ENCODE measurements at places on chromosomes 4 and X.

DNA sequence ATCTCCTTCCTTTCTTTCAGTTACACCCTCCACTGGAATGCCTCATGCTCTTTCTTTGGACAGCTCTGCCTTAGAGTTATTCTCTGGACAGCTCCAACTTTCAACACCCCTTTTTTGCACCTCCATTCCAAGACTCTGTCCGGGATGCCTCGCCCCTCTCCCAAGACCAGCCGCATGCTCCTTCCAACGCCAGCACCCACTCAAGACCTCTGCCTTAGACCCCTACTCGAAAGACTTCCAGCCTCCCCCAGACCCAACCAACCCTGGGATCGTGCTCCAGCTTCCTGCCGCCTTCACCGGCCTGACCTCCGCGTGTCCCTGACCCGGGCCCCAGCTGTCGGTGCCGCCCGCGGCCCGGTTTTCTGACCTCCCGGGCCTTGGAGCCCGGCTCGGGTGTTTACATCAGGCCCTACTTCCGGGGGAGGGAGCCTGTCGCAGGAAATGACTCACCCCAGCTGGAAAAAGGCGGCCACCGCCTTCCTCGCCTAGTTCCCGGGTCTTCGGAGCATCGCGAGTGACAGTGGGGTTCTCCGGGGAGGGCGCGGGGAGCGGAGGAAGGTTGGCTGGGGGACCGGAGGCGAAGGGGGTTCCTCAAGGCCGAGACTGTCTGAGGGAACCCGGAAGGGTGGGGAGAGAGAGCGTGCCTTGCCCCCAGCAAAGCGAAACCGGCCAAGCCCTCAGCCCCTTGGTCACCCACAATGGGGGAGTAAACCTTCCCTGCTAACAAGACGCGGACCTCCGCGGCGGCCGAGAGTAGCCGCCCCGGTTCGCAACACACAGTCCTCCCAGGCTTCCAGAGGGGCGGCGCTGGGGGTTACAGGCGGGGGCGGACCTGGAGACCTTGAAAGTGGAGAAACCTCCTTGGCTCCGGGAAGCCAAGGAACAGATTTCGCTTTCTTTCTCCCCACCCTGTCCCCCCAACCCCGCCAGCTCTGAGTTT is at the start of gene WDR45:
WDR45 (minus strand) TSS at position 399 of the 940 bp plus-strand sequence. CDS start 1,792 bp downstream, outside the sequence.
- no peak for DNase-seq

- no peak for DNase-seq
These were observed 5.4 kb upstream of the NAA11 start for GRCh38 chr4:79331126-79331876.

- DNase-seq, result no peak
These were observed 13.2 kb upstream of the PCDH18 start for GRCh38 chr4:137545461-137545861.

- DNase-seq, result no peak
These were observed 2.5 kb downstream of the ARAP2 start for GRCh38 chr4:36241771-36242170.

- no peak for DNase-seq
These were observed 108.7 kb downstream of the CORIN start for GRCh38 chr4:47729131-47729680.

DNA sequence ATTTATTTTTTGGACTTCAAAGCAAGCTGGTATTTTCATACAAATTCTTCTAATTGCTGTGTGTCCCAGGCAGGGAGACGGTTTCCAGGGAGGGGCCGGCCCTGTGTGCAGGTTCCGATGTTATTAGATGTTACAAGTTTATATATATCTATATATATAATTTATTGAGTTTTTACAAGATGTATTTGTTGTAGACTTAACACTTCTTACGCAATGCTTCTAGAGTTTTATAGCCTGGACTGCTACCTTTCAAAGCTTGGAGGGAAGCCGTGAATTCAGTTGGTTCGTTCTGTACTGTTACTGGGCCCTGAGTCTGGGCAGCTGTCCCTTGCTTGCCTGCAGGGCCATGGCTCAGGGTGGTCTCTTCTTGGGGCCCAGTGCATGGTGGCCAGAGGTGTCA is 15.3 kb downstream of the FGFR3 start:
- DNase-seq, result no peak

GRCh38 chr4:72109959-72110497 is 78.2 kb downstream of the NPFFR2 start:
- DNase-seq, result no peak

DNA sequence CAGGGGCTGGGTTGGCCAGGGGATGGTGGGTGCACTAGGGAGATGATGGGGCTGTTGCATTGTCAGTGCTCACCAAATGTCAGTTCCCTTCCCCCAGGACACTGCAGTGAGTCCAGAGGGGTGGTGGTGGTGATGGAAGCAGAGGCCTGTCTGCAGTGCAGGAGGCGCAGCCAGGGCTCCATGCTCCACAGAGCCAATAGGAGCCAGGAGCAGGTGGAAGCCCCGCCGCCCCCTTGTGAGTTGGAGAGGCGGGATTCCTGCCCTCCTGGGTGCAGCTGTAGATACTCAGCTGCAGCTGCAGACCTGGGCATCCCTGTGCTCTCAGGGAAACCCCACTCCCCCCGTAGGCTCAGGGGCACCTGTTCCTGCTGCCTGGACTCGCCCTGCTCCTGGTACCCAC is 284.7 kb downstream of the EVC2 start:
- no peak for DNase-seq

- DNase-seq, result no peak
These were observed 1637.3 kb upstream of the PABPC4L start for GRCh38 chr4:135838889-135839288.

DNA sequence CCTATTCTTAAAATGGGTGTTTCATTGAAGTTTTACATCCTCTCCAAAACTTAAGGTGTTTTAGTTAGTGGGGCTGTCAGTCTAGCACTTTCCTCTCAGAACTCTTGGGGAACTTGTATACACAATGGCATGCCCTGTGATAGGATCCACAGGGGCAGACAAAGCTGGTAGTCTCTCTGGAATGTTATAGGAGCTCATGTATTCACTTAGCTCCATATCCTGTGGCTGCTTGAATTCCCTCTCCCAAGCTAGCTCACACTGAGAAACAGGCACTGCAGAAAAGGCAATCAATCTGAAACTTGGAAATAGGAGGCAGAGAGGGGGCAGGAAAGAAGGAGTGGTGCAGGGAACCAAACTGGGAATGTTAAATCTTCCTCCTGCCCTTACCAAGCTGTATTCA is 26.3 kb upstream of the ARMCX2 start:
- no peak for DNase-seq

DNA sequence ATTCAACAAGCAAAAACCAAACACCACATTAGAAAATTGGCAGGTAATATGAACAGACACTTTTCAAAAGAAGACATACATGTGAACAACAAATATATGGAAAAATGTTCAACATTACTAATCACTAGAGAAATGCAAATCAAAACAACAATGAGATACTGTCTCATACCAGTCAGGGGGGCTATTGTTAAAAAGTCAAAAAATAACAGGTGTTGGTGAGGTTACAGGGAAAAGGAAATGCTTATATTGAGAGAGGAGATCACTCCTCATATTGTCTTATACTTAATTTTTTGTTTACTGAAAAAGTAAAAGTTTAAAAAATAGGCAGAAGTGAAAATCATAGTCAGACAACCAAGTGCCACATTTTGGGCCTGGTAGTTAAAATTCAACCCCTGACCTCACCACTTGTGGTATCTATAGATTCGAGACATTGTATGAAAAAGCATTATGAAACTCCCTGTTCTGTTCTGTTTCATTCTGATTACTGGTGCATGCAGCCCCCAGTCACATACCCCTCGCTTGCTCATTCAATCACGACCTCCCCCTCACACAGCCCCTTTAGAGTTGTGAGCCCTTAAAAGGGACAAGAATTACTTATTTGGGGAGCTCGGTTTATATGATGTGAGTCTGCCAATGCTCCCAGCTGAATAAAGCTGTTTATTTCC is 153.7 kb upstream of the FGF16 start:
- no peak for DNase-seq

- DNase-seq, result no peak
These were observed 14.7 kb downstream of the VEGFC start for GRCh38 chr4:176778063-176778462.

DNA sequence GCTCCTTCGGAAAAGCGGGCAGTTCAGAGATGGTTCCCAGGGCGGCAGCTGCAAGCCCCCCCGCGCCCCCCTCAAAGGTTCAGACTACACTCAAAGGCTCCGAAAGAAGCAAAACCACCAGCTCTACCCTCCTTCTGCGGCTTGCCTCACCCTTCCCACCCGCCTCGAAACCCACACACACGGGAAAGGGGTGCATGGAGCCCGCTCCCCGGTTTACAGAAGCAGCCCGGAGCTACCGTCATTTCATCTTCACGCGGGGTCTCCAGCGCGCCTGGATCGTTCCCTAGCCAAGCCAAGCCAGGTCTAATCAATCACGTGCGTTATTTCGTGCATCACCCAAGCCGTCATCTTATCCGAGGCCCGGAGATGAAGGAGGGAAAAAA is 1.2 kb downstream of the NLGN4X start:
- DNase-seq, result no peak

- DNase-seq, result no peak
These were observed 48.5 kb downstream of the SMAD1 start for GRCh38 chr4:145530189-145530588.

- DNase-seq, result no peak
These were observed 639.3 kb upstream of the FTHL17 start for GRCh38 chrX:31711166-31711565.

DNA sequence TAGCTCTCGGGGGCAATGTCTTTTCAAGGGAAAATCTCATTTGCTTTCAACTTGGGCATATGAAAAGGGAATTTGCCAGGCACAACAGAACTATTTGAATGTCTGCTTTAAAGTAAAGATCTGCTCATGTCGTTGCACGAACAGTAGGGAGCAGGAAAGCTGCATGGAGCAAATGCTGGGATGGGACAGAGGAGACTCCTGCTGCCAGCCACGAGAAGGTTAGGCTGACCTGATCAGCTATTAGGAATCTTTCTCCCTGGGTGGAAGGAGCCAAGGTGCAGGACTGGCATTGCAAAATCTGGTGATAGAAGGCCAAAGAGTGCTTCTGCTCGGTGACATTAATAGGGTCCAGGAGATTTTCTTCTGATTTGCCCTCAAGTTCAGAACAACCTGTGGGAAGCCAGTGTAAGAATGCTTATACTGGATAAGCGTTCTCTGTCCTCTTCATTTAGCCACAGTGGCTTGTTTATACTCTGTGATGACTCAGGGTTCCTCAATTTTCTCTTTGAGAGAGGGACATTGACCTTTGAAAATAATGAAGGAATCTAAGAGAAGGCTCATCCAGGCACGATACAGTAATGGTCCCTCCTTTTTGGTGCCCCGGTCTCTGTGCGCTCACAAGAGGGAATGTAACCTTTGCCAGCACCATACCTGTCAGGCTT is 22.9 kb downstream of the FHL1 start:
- DNase-seq, result no peak

DNA sequence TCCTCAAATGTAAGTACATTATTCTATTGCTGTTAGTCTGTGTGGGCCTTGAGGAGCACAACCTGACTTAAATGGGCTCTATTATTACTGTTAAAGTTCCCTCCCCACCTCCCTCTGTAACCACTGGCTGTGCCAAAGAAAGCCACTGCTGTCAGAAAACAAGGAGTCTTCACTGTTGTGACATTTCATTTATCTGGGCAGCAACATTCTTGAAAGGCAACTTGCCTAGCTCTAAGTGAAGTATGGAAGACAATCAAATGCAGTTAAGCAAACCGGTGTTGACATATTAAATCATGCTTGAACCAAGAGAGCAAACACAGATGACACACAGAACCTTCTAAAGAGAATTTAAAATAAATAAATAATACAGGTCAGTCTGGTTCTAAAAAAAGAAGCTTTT is 81.0 kb downstream of the EPHA5 start:
- no peak for DNase-seq

- no peak for DNase-seq
These were observed 204.7 kb downstream of the SPRY1 start for GRCh38 chr4:123600987-123601904.

DNA sequence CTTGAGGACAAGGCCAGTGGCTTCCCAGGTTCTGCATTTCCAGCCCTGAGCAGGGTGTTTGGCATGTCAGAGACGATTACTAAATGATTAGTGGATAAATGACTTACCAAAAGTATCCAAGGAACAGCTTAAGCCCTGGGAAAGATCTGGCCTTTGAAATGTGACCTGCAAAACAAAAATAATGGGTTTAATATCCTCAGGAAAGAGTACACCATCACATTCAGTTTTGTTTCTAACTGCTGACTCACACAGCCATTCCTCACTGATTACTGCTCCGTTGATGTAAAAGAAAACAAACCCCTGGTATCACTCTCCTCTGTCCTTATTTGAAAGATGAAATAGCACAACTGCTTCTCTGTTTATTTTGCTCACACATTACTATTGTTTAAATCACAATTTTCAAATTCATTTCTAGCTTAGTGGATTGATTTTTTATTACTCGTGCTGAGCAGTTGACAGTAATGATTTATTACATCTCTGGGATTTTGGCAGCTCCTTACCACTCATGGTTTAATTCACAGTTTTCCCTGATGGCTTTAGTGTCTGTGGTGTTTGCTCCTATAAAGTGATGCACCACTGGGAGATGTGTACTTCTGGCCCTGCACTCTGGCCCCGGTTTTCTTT is 117.0 kb downstream of the CBLL2 start:
- DNase-seq, result no peak

- DNase-seq, result no peak
These were observed 88.1 kb downstream of the TSPAN5 start for GRCh38 chr4:98570151-98570797.

DNA sequence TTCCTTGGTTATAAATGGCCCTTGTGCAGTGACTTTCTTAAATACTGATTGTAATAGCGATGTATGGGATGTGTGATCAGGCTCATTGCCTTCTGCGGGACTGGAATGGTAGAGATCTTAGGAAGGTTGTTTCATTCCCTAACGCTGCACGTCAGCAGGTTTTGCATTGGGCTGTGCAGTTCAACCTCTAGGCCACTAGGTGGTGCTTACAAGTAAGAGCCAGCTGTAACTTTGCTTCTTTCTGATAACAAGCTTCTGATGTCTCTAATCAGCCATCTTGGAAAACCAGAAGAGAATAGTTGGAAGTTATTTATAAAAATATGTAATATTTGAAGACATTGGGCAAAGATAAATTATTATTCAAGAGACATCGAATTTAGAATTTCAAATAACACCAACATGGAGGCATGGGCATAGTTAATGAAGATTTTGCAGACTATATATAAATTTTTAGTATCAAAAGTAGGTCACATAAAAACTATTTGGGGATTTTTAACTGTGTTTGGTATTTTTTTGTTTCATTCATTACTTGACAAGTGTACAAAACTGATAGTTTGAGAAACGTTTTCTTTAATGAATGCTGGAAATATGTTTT is 339.7 kb upstream of the PCDH7 start:
- no peak for DNase-seq

Measured in mesothelial cell of epicardium (in vitro differentiated cells).